Activated T-cell treated with anti-CD3 and anti-CD28 coated beads, Interleukin-2, amount 50 U/mL, for 48 hours (primary cell): ENCODE measurements at places on chromosomes 3 and 15.

DNA sequence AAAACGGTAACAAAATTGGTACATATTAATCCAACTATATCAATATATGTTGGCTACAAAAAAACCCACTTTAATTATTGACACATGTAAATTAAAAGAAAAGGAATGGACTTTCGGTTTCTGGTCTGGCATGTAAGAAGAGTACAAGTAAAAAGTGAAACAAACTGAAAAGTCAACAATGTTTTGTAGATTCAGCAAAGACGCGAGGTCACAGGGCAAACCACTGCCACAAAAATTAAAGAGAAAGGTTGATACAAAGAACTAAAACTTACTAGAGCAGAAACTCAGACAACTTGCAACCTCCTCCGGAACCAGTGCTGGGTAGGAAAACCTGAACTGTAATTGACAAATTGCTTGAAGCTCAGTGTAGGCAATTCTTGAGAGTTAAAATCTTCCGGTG is 110.6 kb upstream of the ARPP21 start:
- DNase-seq: no peak

GRCh38 chr15:62591842-62592838 is 427.1 kb upstream of the C2CD4B start:
- no peak for DNase-seq

DNA sequence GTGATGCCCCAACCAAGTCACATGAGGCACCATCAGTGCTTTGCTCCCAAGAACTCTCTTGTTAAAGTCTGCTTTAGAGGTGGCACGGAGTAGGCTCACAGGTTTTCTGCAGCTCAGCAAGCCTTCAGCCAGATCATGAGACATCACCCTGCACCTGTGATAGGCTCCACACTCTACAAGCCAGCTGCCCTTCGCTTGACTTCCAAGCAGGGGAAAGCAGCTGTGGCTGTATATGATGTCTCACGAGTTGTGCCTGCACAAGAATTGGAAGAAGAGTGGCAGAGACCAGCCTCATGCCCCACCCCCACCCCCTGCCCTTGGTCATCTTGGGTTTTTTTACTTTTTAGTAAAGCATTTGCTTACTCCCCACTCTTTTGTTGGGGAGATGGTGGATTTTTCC is 22.5 kb downstream of the MRPS11 start:
- no peak for DNase-seq

GRCh38 chr3:129618186-129618820 is 11.8 kb upstream of the PLXND1 start:
- no peak for DNase-seq

DNA sequence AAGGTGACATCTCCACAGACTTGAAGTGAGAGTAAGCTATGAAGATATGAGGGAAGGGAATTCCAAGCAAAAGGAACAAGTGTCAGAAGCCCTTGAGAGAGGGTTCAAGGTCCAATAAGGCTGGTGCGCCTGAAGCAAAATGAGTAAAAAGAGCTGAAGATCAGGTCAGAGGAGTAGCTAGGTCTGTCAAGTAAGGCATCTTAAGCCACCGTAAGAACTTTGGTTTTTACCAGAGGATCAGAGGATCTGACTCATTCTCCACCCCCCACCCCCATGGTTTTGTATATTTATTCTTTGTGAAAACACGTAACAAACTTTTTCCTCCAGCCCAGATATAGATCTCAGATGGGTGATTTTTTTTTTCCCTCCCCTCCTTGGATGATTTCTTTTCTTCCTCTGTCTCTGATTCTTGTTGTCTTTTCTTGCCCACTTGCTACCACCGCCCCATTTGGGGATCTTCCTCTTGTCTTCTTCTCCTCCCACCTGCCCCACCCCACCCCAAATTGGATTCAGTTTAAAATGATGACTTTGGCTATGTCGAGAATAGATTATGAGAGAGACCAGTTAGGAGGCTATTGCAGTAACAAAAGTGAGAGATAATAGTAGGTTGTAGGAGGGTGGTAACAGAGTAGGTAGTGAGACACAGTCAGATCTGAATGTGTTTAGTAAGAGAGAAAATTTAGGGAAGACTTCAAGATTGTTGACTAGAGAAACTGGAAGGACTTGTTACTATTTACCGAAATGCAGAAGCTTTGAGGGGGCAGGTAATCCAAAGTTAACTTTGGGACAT is 6.1 kb downstream of the TRMT10C start:
- peak; percentile 69 for DNase-seq

- no peak for DNase-seq
Observed at GRCh38 chr15:92101708-92102394, 248.3 kb downstream of the SLCO3A1 start.

DNA sequence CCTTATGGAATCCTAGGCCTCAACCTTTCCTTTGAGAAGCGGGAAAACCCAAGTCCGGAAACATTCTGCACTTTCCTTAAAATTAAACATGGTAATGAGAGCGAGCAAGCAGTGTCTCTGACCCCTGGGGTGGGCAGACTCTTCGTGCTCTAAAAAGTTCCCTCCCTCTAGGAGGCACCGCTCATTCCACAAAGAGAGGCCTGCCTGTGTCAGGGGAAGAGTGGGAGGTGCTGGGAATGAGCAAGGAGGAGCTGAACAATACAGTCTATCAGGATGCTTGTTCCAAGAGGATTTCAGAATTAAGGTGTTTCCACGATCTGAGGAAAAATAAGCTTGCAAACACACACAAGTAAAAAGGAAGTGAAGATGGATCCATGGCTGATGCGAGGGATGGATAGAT is 6.0 kb upstream of the RLBP1 start:
- DNase-seq: no peak

- DNase-seq: no peak
Observed at GRCh38 chr15:60251300-60252070, 146.3 kb downstream of the ANXA2 start.

- DNase-seq: no peak
Observed at GRCh38 chr3:106860182-106860581, 517.1 kb upstream of the CCDC54 start.

- DNase-seq: no peak
Observed at GRCh38 chr3:105606016-105606415, 239.3 kb downstream of the ALCAM start.

- DNase-seq: peak; percentile 52
Observed at GRCh38 chr3:107598926-107599771, 76.4 kb downstream of the BBX start.

GRCh38 chr3:118618247-118619040 is 416.2 kb downstream of the IGSF11 start:
- no peak for DNase-seq

GRCh38 chr3:176208283-176208682 is 989.0 kb downstream of the TBL1XR1 start:
- DNase-seq: no peak

GRCh38 chr15:85726454-85726853 is 68.3 kb downstream of the KLHL25 start:
- no peak for DNase-seq

- DNase-seq: no peak
Observed at GRCh38 chr15:64026591-64026990, 19.7 kb downstream of the DAPK2 start.

DNA sequence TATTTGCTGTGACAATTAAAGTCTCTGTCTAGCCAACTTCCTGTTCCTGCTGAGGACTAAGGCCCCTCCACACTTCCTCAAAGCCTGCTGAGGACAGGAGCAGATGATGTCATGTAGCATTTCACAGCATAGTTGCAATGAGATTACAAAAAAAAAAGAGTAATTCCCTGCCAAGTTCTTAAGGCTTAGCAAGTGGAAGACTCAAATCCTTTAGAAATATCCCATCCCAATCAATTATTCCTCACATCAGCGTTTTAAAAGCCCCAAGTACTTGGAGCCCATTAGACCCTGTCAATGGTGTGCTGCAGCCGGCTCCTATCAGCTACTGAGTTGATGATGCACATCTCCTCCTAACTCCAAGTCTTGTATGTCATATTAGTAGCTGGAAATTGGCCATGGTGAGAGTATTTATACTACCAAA is 51.7 kb downstream of the TRANK1 start:
- no peak for DNase-seq

DNA sequence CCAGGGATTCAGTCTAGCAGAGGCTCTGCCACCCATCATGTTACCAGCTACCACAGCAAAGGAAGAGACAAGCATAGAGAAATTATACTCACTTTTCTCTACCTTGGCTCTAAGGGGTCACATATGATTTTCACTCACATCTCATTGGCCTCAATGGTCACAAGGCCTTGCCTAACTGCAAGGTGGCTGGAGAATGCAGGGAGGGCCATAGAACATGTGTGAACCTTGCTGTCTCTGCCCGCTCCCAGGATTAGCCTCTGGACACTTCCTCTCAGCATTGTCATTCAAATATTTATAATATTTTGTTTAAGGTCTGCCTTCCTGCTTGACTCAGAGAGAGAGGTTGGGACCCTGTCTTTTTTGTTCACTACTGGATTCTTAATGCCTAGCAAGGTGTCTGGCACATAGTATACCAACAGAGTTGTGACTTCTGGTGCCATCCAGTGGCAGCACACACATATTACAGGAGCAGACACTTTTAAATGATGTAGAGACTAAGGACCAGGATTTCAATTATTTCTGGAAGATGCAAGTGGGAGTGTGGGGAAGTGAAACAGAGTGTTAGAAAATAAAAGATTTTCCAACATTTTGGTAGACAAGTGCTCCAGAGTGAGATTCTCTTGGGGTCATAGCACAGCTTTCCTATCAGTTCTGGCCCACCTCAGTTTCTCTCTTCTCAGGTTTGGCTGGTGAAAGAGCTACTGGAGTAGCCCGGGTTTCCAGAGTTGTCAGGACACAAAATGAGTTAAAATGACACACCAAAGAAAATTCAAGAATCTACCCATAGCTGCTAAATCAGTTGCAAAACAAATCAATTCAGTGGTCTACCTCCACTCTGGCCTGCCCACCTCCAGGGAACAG is 119.0 kb upstream of the RASGRP1 start:
- DNase-seq: peak; percentile 83

- DNase-seq: no peak
Observed at GRCh38 chr3:119323723-119324085, 29.5 kb downstream of the ARHGAP31 start.

GRCh38 chr3:164186095-164186494 is 892.2 kb downstream of the SI start:
- DNase-seq: no peak

DNA sequence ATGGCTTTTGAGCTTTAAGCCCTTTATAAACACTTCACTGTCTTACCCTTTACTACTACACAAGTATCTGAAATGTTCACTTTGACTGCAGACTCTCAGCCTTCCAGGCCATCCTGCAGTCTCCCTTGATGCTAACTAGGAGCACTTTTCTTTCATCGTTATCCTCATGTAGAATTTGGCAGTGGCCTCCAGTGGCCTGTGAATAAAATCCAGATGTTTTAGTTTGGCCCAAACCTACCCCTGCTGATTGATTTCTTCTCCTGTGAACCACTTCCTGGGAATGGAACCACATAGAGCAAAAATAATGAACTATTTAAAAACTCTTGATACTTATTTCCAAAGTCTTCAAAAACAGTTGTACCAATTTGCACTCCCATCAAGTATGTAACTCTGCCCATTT is 271.9 kb downstream of the FEZF2 start:
- no peak for DNase-seq

DNA sequence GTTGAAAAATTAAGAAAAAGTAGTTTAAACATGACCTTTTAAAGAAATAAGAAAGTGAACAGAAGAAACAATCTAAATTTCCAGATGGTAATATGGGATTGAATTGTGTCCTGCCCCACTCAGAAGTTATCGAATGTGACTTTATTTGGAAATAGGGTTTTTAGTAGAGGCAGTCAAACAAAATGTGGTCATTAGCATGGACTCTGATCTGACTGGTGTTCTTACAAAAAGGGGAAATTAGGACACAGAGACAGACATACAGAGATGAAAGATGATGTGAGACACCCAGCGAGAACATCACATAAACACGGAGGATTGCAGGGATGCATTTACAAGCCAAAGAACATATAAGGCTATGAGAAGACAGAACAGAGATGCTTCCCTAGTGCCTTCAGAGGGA is 73.2 kb downstream of the XRN1 start:
- no peak for DNase-seq

- DNase-seq: no peak
Observed at GRCh38 chr3:100297784-100298183, 36.8 kb upstream of the NIT2 start.

GRCh38 chr3:152823173-152823572 is 11.8 kb upstream of the P2RY1 start:
- DNase-seq: no peak

GRCh38 chr15:62833646-62834045 is 208.9 kb upstream of the TPM1 start:
- DNase-seq: no peak

DNA sequence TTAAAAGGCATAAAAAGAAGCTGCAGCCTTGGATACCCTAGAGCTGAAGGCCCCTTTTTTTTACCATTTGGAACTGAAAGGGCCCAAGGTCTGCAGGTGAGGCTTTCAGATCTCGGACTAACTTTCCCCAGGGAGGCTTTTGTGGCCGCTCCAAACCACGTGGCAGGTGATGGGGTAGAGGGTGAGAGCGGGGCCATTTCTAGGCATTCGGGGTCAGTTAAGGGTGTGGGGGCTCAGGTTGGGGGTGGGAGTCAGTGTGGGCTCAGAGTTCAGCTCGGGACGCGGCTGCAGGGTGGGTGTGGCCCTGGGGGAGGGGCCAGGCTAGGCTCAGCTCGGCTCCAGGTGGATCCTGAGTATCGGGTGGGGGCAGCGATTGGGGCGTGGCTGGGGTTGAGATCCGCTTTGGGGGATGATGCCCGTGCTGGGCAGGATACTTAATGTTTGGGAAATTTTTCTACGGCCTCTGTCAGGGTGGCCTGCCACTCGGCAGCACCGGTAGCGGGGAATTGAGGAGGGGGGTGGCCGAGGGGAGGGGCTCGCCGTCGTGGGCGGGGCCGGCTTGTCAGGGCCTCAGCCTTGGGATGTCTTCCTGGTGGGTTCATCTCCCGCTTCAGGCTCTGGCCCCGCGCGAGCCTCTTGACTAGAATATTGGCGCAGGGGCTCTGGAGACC is 2.5 kb downstream of the KLF13 start:
- DNase-seq: no peak

DNA sequence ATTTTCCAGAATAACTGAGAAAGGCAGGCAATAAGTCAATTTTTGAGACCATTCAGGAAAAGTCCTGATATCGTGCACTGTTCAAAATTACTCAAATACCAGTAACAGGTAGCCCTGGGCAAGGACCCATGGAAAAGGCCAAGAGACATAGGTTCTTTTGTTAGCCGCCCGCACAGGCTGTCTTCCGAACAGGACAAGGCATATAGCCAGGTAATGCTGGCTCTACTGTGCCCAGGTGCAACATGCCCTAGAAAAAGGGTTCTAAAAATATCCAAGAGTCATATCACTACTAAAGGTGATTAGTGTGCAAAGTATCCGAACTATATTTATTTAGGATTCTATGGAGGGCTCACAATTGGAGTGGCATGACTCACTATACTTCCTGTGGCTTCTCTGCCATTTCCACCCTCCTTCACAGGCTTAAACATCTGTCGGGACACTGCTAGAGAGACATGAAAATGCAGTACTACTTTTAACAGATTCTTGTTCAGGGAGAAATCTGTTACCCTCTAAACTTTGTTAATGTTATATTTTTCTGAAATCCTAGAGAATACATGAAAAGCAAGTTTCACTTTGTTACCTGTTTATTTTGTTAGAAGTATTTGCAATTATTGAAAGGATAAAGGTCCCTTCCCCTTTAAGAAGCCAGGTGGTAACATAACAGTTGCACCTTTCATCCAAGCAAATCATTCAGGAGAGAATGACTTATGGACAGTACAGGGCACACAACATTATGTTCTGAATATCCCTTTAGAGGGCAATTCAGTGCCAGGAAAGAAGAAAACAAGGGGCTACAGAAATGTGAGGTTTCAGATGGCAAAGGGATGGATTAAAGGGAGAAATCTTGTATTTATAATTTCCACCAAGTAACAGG is 293.3 kb upstream of the THBS1 start:
- DNase-seq: no peak

- no peak for DNase-seq
Observed at GRCh38 chr3:153848702-153849101, 272.5 kb upstream of the ARHGEF26 start.
